ENCODE measurements at places on chromosomes 2 and 18.

- DNase-seq = no peak
These were observed 692 bp upstream of the RAX start for GRCh38 chr18:59273759-59274532.

GRCh38 chr2:43405829-43406228, 179.4 kb upstream of the ZFP36L2 start:
- DNase-seq = no peak

DNA sequence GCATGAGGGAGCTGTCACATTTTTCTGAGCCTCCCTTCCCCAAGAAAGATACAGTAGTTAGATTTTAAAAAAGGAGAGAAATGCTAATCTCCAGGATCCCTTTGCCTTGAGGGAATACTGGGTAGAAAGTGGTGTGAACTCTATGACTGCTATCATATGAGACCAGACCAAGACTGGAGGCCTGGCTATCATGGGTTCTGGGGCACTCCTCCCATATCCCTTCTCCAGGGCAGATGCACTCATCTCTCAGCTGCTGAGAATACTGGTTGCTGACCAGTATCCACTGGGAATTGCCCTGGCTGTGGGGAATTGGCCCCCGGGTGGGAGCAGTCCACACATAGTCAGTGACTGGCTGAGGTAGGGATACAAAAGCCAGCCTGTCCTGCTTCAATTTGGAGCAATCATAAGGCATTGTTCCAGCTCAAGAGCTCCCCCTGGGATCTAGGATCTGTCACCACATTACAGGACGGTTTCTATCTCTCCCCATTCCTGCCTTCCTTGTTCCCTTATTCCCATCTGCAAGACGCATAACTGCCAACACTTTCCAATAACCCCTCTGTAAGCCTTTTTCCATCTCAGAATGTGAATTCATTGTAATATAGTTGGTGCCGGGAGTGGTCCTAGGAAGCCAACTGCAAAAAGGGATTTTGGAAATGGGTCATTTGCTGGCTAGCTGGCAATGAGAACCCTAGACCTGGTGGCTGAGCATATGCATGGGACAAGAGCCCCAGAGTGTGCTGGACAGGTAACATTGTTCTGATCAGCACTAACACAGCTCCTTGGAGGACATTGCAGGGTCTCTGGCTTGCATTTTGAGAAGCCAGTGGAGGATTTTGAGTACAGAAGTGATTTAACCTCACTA, 35.4 kb upstream of the REEP1 start:
- DNase-seq = no peak

GRCh38 chr2:55142518-55142917, 89.6 kb downstream of the CLHC1 start:
- DNase-seq = no peak

DNA sequence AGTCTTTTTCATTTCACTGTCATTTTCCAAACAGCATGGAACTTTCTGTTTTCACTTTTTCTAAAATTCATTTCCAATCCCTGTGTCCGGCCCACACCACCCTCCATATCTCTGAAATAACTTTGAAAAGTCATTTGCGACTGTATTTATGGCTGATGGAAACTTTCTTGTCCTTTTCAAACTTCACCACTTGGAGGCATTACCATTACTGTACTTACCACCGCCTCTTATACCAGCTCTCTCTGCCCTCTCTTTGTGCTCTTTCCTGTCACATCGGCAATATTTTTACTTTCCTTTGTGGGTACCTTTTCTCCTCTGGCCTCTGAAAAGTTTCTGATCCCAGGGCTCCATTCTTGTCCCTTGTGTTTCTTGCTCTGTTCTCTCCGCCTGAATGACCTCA, 39.5 kb upstream of the IL1RL1 start:
- DNase-seq = no peak

DNA sequence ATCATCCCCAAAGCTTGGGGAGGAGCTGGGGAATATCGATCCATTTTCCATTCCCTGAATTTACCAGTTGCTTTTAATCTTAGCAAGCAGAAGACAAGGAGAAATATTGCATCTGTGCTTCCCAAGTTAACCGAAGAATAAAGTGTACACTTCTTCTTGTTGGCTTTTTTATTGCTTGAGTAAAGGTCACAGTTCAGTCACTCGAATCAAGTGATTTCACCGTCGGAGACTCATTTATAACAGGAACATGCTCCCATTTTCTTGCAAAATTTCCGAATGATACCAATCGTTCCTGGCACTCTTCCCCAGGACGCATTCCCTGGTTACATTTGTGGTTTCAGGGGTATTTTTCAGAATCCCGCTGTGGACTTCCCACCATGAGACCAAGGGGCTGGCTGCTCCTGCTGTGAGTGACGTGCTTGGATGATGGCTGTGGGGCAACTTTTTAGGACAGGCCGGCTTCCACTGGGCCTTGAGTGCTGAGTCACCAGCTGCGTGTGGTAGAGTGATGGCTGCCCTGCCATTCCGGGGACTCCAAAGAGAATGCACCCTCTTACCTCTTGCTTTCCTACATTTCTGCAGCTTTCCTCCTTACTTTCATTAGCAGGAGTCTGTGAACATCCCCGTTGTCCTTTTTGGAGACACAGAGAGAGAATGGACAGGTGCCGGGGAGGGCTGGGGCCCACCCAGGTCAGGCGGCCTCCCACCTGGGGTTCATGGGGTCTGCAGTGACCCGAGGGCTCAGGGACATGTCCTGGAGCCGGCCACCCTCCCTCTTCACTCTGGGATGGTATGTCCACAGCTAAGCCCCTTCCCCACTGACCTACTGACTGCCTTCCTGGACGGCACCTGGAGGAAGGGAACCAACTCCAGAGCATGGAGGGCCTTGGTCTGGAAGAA, 60.7 kb upstream of the HDAC4 start:
- no peak for DNase-seq

DNA sequence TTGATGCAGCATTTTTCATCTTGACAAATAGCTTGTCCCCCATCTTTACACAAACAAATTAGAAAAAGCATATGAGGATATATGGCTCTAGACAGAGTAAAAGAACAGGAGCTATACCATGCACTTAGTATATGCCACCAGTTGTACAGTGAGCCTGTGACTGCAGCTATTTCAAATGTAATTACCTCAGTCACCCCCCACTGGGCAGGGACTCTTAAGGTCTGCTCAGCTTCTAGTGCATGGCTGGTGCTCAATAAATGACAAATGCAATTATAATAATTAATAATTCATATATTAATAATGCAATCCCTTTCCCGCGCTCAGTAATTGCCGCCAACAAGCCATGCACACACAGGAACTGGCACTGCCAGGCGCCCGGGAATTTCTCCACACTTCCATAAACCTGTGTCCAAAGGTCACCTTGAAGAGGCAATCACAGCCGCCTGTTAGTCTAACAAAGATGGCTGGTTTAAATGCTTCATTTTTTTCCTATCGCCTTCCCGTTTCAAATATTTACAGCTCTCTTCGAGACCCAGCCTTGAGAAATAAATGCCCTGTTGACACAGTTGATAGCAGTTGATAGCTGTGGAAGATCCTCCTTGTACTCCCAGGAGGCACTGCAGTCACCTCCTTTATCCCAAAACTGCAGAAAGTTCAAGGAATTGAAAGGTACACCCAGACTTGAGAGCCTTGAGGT, 156.6 kb downstream of the INO80D start:
- DNase-seq = no peak

- no peak for DNase-seq
These were observed 128.1 kb upstream of the MYCN start for GRCh38 chr2:15812187-15812780.

- no peak for DNase-seq
These were observed 773.5 kb downstream of the CNTNAP5 start for GRCh38 chr2:124798551-124798950.

DNA sequence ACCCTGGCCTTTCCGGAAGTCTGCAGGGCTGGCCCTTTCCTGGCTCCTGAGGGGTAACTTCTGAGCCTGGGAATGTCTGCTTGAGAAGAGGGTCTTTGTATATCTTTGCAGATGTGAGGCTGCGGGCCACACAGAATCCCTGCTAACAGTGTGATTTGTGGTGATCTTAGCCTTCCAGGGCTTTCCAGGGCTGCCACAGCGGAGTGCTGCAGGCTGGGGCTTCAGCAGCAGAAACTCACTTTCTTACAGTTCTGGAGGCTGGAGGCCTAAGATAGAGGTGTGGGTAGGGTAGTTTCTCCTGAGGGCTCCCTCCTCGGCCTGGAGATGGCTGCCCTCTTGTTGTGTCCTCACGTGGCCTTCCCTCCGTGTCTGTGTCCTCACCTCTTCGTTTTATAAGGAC, 294.7 kb upstream of the HS6ST1 start:
- no peak for DNase-seq

DNA sequence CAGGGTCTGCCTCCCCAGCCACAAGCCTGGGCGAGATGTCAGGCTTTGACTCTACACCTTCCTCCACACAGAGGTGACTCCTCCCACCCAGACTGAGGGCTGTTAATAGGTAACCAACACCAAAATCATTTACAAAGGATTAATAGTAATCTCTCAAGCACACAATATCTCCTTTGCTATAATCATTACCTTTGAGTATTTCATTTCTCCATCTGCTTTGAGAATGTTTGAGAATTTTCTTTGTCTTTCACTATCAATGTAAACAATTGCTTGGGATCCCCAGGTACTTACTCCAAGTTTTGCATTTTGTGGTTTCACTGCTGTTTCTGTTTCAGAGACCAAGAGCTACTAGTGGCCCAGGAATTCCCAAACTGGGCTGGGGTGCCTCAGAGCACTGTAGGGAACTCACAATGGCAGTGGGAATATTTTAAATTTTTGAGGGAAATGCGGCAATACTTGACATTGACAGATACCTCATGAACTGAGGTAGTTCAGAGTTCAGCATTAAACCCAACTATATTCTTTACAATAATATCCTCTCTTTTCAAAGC, 166.4 kb upstream of the MGAT5 start:
- DNase-seq = no peak

DNA sequence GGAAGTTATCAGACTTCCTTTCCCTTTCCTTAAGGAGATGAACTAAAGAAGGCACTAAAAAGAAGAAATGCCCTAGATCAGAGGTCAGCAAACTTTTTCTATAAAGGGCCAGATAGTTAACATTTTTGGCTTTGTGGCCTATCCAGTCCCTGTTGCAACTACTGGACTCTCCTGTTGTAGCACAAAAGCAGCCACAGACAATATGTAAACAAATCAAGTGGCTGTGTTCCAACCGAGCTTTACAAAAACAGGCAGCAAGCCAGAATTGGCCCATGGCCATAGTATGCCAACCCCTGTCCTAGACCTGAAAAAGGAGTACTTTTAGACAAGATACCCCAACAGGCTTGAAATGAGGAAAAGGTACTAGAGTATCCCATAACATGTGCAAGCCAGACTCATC, 10.9 kb downstream of the NHEJ1 start:
- no peak for DNase-seq

DNA sequence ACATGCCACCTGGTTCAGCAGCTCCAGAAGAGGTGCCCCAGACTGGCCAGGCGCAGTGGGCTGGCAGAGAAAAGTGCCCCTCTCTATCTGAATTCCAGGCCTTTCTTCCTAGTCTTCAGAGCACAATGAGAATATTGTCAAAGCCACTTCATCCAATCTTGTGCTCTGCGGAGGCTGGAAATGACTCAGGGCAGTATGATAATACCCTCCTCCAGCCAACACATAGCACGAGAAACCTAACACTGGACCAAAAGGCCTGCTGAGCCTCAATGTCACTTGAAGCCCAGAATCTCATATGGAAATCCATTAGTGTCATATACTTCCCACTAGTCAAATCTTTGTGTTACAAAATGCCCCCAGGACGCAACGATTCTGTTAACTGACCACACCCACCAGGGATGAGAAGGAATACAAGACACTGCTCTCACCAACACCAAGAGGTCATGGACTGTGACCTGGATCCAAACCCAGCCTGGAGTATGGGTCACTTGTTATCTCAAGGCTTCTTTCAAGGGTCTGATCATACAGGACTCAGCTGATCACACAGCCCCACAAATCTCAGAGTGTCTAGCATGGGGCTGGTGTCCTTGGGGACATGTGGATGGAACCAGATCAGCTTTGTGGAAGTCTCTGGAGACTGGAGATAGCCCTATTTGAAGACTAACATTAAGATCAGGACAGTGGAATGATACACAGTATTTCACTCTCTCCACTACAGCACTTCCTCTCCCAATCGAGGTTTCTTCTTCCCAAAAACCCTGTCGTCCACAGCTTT, 10.1 kb downstream of the KIF3C start:
- no peak for DNase-seq

- DNase-seq = no peak
These were observed 544.8 kb downstream of the ARHGAP15 start for GRCh38 chr2:143674051-143674450.

DNA sequence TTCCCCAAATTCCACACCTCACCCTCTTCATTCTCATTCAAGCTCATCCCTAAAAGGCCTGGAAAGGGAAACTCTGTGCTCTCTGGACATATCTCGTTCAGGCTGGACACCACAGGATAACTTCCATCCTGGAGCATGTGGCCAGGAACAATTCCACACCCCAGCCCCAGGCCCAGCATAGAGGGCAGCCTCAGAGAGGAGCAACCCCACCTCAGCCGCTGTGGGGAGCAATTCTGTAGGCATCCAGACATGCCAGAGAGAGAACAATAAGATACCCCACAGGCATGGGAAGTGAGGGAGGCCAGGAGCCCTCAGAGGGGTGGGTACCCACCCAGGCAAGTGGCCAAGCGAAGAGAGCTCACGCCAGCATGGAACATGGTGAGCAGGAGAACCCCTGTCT, 143.4 kb downstream of the GFPT1 start:
- no peak for DNase-seq

DNA sequence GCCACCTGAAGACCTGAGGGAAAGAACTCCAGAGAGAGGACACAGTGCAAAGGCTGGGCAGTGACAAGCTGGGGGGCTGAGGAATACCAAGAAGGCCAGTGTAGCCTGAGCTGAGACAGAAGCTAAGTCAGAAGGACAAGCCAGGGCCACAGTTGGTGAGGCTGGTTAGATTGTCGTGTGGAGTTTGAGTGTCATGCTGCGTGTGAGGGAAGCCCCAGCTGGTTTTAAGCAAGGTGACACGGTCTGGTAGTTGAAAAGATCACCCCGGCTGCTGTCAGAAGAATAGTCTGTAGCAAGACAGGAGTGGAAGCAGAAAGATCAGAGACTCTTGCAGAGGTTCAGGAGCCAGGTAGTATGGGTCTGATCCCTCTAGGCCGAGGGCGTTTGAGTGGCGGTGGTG, 50.6 kb upstream of the RMDN2 start:
- DNase-seq = no peak

DNA sequence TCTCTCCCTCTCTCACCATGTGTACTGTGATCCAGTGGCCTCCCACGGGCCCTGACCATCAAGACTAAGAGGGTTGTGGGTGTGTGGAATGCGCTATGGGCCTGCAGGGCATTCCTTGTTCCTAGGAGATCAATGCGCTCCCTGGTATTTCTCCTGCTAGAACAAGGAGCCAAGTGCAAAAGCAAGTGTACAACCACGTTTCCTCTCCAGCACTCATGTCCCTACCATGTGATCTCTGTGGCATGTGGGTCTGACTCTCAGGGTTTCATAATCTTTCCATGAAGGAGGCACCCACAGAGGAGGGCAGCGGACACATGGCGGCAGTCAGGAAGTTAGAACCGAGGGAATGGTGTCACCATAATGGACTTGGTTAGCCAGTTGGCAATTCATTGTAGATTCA, 91.4 kb downstream of the MAPK4 start:
- DNase-seq = no peak

Data from AG04449 (cell line).